M059J (cell line): ENCODE measurements at places on chromosomes 6 and 20.
A peak's percentile ranks its signal among the peaks of the same experiment; 100 is the strongest.

GRCh38 chr6:126747728-126748540 is 370.5 kb upstream of the RSPO3 start:
- no peak for DNase-seq

DNA sequence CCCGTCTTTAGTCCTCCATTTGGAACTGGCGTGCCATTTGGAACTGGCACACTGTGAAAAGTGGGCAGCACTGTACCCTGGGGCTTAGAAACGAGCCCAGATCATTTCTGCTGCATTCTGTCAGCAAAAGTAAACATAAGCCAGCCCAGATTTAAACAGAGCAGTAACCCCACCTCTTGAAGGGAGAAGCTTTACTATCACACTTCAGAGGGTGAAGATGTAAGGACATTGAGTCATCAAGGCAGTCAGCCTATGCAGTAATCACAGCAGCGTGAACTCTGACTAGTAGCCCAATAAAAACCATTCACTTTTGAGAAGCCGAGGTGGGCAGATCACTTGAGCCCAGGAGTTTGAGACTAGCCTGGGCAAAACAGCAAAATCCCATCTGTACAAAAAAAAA is 216.9 kb downstream of the EYA2 start:
- DNase-seq, result peak; percentile 44

GRCh38 chr6:53331678-53332077 is 17.1 kb downstream of the ELOVL5 start:
- DNase-seq, result no peak

DNA sequence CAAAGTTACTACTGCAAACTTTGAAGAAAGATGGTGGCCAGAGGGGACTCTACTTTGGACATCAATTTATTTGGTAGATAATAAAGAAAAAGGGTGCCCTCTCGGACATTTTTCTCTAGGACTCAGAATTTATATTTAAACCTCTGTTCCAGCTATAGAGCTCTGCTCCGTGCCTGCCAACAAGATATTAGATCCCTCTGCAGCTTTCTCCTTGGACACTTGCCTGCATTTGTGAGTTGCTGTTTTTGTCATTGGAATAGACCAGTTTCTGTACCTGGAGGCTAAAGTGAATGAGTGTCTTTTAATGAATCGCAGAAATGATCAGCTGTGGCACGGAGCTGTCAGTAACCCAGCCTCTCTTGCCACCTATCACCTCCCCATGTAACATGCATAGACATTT is 253.5 kb downstream of the NRN1 start:
- DNase-seq, result no peak

DNA sequence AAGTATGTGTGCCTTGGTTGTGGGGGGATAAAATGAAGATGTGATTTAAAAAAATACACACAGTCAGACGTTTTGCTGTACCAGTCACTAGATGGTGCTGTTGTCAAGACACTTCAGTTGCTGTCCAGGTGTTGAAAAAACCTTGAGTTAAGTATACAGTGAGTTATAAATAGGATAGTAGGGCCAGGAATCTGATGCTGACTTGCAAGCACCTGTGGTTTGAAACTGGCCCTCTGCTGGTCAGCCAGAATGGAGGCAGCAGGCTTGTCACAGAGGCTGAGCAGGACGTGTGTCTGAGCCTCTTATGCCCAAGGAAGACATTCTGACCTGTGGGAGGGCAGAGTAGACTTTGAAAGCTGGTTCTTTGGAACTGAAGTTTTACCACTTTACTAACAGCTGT is 27.8 kb downstream of the RNF8 start:
- peak; percentile 78 for DNase-seq

GRCh38 chr20:33162313-33162712 is 5.6 kb upstream of the BPIFA2 start:
- no peak for DNase-seq

GRCh38 chr6:158411998-158412397 is 99.7 kb downstream of the TULP4 start:
- peak; percentile 71 for DNase-seq
